ENCODE measurements at places on chromosomes 5 and 9.

DNA sequence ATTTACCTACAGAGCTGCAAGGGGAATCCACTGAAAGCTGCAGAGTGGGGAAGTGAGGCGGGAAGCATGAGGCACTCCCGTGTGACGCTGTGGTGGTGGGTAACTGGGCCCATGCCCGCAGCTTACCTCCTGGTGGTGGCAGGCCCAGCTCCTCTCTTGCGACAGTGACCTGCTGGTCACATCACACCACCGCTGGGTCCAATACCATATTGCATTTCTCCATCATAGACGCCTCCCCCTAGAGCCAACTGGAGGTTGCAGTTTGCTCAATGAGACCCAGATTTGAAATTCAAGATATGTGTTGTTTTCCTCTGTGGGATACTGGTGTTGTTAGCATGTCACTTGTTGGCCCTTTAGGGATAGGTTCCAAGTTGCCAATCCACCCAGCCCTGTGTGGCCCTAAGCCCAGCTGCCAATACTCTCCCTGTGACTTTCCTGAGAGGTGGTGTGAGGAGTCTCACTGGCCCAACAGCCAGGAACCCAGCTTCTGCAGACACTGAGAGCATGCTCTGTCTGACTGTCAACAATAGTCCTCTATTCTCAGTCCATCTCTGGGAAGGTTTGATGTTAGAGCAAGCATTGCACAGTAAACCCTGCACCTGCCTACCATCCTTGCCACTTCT lies 428.3 kb downstream of the GADD45G start:
- no peak for DNase-seq

- peak; percentile 56 for DNase-seq
Measured at GRCh38 chr9:113682297-113682771, 193.8 kb upstream of the ZNF618 start.

GRCh38 chr5:1122511-1123294 lies 10.8 kb upstream of the SLC12A7 start:
- DNase-seq, result no peak

DNA sequence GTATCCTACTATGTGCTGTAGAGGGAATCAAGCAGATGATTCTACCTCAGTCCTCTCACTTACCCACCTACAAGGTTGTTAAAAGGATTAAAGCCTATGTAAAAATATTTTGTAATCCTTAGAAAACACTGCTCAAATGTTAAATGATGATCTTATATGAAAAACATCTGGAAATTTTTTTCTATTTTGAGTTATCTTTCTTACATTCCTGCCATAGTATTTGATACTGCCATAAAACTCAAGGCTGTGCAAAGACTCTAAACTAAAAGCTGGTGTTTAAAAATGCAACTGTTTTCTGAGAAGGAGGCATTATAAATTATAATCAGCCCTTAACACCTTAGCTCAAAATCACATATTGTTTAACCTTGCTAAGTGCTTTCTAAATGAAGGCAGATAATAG lies 474.2 kb downstream of the PRELID2 start:
- no peak for DNase-seq

DNA sequence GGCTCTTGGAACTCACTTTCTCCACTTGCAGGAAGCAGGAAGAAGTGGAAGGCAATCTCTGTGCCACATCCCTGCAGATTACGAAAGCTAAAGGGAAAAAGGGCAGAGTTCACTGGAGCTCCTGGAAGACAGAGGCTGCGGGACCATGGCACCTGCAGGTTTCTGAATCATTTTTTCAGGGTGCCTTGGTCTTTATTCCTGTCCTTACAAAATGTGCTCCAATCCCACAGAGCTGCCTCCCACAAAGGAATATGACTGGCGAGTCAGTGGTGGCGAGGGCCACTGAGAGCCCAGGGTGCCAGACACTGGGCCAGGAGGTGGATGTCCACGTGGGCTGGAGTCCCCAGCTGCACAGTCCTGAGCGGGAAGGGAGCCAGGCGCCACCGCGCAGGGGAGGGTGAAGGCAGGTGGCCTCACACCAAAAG lies 183.0 kb downstream of the FANCC start:
- no peak for DNase-seq

- DNase-seq, result no peak
Measured at GRCh38 chr5:180495991-180496741, 2.0 kb downstream of the CNOT6 start.

GRCh38 chr5:139185589-139185988 lies 12.6 kb downstream of the SIL1 start:
- DNase-seq, result no peak

DNA sequence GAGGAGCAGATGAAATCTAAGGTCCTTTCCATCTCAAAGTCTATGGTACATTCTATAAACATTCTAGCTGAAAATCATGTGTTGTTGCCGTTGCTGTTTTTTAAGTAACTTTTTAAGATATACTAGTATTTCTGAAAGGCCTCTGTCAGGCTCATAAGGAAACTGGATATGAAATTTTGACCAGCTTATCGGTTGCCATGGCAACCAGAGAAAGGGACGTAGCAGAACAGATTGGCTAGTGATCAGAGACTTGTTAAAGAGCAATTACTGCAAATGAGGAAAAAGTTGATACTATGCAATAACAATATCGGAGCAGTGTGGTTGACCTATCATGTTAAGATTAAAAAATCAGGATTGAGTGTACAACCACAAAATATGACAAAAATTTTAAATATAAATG lies 57.0 kb upstream of the RNF180 start:
- DNase-seq, result no peak

DNA sequence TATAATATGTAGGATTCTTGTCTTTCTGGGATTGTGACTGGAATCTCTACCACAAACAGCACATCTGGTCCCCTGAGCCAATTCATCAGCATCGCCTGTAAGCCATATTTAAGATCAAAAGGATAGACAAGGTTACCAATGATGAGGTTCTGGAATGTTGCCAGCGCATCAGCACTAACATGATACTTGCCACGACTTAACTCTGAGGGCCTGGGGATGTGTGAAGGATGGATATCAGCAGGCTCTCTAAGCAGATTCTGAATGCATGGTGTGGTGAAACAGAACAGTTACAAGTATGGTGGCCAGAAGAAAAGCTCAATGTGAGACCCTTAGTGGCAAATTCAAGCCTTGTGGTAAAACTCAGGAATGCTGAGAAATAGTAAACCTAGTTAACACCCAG lies 143.0 kb downstream of the XRCC4 start:
- no peak for DNase-seq

DNA sequence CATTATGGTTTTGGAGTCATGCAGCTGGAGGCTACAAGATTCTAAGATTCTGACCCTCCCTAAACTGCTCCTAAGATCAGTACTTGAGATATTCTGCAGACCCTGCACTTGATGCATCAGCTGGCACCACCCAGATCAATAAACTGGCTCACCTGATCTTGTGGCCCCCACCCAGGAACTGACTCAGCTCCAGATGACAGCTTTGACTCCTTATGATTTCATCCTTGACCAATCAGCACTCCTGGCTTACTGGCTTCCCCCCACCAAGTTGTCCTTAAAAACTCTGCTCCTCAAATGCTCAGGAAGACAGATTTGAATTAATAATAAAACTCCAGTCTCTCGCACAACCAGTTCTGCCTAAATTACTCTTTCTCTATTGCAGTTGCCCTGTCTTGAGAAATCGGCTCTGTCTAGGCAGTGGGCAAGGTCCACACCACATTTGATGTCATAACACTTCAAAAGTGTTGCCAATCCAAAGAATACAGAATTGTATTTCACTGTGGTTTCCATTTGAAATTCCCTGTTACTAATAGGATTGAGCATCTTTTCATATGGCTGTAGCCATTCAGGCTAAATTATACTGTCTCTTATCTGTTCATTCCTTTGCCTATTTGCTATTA lies 14.8 kb upstream of the SLC30A5 start:
- no peak for DNase-seq

DNA sequence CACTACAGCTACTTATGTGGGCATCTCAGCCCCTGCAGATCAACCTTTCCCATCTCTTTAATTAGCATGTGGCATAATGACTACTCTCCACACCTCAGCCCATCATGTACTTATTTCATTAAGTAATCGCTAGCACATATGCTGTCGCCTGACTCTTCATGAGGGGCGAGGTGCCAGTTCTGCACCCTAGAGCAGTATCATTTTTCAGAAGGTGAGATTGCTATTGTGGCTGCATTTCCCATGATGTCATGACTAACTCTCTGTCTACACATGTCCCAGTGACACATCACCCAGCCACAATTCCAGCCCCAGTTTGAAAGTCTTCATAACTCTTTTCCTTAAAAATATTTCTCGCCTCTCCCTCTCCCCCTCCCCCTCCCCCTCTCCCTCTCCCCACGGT lies 7.6 kb upstream of the F2RL1 start:
- DNase-seq, result no peak

- no peak for DNase-seq
Measured at GRCh38 chr5:44046619-44047364, 342.4 kb downstream of the FGF10 start.

DNA sequence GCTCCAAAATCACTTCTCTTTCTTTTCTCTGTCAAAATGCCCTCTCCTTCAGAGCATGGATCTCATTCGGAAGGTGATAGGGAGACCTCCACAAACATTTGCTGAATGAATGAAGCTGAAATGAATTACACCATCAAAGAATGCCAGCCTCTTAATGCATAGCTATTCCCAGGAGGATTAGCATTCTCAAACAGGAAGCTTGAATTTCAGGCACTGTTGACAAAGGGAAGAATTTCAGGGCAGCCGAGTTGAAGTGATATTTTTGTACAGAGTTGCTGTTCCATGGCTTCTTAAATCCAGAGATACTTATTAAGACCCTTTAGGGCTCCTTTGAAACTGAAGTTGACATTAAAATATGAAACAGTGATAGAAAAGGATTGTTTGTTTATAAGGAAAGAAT lies 18.8 kb downstream of the HBEGF start:
- no peak for DNase-seq

- DNase-seq, result no peak
Measured at GRCh38 chr9:115671236-115671962, 482.2 kb upstream of the PAPPA start.

GRCh38 chr5:157494178-157494832 lies 34.3 kb downstream of the NIPAL4 start:
- no peak for DNase-seq

All from cerebellar cortex (tissue), 1 donor.